Smooth muscle cell of the brain vasculature (primary cell): ENCODE measurements at places on chromosomes 16 and 17.

DNA sequence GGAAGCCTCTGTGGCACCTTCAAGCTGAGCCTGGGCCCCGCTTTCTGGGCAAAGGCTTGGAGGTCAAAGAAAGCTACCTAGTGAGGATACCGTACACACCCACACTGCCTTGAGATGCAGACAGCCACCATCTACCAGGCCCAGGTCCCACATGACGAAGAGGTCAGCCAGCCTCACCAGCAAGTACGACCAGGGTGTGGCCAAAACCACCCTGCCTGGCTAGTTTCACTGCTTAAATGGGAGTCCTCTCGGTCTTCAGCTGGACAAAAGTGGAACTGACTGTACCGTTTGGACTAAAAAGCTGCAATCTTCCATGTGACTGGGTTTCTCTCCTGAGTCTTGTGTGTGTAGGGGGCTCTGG, 21.6 kb downstream of the VASN start:
- no peak for DNase-seq

DNA sequence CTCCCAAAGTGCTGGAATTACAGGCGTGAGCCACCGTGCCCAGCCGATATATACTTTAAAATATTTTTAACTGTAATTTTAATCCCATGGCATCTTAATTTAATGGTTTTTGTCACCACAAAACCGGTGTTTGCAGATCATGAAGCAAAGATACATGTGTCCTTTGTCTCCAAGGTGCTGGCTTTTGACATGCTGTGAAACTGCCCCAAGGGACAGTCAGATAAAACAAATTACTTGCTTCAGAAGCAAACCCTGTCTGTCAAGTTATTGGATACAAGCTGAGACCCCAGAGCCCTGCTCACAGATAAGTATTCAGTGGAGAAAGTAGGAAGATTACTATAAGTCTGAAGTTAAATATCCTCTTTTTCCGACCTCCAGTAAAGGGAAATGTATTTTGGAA, 39.8 kb downstream of the ARL4D start:
- no peak for DNase-seq

DNA sequence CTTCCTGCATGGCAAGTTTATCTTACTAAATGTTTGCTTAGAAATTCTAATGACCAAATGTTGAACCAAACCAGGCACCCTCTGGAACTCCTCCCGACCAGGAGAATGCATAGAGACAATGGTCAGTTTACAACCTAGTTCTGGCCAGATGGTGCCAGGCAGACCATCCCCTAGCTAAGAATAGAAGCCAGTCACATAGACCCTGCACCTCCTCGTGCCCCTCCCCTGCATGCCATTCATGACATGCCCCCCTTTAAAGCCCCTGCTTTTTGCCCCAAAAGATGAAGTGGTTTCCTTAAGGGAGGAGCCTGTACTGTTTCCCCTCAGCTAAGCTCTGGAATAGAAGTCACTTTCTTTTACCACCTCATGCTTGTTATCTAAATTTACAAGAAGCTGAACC, 6.6 kb upstream of the CPHXL start:
- no peak for DNase-seq

DNA sequence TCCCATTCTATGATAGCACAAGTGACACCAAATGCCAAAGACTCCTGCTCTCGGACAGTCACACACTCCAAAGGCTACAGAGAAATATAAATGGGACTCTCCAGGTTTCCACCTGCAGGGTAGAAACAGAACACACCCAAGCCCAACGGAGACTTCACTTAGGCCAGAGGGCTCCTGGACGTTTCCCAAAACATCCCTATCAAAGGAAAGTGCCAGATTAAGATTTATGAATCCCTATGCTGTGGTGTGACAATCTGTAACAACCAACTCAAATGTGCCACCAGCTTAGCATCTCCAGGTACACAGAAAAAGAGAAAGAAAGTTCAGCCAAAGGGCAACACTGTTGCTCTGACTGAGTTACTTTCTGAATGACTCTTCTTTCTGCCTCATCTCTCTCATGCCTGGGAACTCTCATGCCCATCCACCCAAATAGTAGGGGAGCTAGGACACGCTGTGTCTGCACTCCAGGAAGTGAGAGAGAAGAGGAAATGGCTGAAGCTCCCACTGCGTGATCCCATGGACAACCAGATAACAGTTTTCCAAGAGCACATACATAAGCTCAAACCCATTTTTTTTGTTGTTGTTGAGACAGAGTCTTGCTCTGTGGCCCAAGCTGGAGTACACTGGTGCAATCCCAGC, 49.7 kb downstream of the SMG6 start:
- DNase-seq, result no peak

DNA sequence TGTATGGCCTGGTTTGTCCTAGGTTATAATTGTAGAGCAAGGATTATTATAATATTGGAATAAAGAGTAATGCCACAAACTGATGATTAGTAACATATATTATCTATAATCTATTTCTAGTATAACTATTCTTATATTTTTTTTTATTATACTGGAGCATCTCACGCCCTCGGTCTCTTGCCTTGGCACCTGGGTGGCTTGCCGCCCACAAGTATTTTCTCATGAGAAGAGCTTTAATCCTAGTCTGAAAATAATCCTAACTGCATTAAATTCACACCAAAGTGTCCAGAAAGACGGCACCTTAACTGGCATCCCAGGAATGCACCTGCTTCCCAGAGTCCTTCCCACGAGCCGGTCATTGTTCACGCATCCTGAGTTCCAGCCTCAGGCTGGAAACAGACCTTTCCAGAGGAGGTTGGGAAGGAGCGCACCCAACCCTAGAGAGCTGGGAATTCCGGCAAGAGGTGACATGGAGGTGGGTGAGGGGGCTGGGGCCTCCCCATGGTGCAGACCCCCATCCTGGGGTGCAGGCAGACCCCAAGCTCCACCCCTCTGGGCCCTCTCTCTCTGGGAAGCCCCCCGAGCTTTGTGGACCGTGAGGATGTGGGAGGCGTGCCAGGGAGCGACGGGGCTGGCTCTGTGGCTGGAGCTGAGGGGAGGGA, 15.9 kb downstream of the CHMP1A start:
- DNase-seq, result no peak

GRCh38 chr17:81806461-81807209, 2.7 kb downstream of the GCGR start:
- DNase-seq, result no peak

DNA sequence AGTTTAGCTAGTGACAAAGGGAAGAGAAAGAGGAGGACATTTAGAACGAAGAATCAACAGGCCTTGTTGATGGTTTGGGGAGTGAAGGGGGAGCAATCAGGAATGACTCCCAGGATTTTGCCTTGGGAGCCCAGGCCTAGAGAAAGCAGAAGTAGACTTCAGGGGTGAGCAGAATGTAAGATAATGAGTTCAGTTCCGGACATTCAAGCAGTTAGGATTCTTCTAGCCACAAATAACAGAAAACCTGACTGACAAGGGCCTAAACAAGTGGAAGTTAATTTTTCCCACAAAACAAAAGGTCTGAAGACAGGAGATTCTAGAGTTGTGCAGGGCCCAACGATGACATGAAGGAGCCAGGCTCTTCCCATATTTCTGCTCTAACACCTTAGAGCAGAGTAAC, 45.9 kb downstream of the SKAP1 start:
- DNase-seq, result no peak

- no peak for DNase-seq
These were observed 35.5 kb upstream of the NOL11 start for GRCh38 chr17:67682196-67682595.

GRCh38 chr16:87212026-87212425, 105.2 kb downstream of the C16orf95 start:
- DNase-seq, result no peak

GRCh38 chr17:36929851-36930582, 7.3 kb upstream of the LHX1 start:
- no peak for DNase-seq

DNA sequence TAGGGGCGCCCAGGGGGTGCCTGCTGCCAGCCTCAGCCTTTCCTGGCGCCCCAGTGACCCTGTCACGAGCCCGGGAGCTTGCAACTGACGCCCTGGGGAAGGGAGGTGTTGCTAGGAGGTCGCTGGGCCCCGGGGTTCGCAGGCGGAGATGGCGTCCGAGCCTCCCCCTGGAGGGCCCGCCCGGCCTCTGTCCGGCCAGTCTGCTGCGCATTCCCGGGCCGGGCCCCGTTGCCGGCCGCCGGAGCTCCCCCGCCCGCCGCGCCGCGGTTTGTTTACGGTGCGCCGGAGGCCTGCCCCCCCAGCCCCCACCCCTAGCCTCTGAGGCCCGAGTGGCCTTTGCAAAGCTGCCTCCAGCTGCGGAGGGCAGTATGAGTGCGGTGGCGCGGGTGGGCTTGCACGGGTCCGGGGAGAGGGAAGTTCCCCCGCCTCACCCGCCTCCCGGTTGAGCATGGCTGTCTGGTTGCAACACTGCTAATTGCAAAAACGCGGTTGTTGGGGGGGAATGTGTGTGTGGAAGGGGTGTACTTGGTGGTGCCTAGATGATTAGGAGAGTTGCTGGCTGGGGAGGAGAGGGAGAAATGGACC, 514 bp downstream of the THRA start:
- DNase-seq, result no peak

GRCh38 chr16:65658787-65659220, 536.9 kb upstream of the CDH11 start:
- DNase-seq, result no peak

DNA sequence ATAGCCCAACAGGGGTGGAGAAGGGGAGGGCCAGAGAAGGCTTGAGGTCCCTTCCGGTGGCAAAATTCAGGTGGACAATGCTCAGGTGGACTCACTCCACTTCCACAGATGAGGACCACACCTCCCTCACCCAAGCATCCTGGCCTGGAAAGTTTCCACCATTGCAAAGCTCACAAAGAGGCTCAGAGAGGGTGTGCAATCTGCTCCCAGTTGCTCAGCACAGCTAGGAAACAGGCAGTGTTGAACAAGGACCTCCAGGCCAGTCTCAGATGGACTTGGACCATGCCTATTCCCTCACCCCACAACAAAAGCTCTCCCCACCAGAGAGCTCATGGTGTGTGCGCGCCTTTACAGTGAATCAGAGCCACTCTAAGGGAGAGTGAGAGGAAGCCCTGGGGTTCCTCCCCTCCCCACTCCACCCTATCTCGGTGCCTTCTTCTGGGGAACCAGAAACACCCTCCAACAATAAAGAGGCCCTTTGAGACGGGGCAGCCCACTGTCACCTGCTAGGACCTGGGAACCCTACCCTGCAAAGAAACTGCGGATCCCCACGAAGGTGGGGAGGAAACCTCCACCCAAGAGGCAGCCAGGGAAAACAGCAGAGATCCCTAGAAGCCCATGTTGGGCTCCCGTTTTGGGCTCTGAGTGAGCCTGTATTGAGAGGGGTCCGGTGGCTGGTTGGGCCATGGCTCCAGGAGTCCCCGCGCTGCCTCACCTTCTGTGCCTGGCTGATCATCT, 1.6 kb downstream of the FAM83G start:
- no peak for DNase-seq
